Ureter (tissue), 1 donor: ENCODE measurements at places on chromosomes 1 and 21.

- no peak for DNase-seq
Measured at GRCh38 chr21:24367936-24368335, 1239.3 kb downstream of the MRPL39 start.

DNA sequence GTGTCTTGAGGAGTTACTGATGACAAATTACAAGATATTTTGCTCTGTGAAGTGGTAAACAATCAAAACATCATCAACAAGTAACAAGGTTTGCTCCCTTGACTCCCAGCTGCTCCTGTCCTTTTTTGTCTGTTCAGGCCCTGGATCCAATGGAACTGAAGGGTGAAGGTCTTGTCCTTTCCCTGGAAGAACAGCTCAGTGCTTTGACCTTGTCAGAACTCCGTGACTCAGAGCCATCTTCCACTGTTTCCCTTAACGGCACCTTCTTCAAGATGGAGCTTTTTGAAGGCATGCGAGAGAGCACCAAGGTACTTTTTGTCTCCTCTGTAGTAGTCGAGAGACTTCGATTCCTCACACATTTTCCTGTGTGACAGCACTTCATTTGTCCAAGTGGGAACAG lies 29.0 kb downstream of the TRIM45 start:
- DNase-seq = no peak

DNA sequence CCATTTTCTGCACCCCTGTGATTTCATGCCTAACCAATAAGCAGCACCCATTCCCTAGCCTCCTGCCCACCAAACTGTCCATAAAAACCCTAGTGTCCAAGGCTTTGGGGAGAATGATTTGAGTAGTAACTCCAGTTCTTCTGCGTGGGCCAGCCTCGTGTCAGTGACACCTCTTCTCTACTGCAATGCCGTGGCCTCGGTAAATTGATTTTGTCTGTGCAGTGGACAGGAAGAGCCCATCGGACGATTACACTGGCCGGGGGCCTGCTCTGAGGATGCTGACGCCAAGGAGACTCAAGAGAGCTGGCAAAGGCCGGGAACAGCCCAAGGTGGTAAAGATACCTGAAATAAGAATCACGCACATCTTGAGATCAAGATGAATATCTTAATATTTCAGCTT lies 29.3 kb downstream of the RSPH1 start:
- no peak for DNase-seq

DNA sequence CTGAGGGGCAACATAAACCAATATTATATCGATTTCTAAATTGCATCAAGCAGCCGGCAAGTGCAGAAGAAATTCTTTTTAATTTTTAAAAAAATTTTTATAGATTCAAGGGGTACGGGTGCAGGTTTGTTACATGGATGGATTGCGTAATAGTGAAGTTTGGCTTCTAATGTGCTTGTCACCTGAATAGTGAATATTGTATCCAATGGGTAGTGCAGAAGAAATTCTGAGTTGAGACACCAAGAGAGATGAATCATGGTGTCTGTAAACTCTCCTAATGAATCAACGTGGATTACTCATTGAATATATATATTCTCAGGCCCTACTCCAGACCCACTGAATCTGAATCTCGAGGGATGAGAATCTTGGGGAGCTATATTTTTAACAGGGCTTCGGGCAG lies 253.7 kb upstream of the FOXD3 start:
- DNase-seq = no peak

DNA sequence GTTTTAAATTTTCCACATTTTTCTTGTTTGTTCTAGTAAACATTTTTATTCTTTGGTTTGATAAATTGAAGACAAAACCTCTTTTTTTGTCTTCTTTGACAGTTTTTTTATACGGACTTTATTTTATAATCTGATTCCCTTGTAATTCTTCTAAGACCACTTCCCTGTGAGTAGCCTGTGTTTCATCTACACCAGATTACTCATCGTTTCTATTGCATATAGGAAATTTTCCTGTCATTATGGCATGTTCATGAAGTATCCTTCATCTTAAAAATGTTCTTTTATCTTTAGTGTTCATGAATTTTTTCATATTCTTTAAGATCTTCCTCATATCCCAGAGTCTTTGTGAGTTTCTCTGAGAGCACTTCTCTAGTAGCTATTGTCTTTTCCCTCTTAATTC lies 109.8 kb downstream of the USP25 start:
- DNase-seq = no peak

DNA sequence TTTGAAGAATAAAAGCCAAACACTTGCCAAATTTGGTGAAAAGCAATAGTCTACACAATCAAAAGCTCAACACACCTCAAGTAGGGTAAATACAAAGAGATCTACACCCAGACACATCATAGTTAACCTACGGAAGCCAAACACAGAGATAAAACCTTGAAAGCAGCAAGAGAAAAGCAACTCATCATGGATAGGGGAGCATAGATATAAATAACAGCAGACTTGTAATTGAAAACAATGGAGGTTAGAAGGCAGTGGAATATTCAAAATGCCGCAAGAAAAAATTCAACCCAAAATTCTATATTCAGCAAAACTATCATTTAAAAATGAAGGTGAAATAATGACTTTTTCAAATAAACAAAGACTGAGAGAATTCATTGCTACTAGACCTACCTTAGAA lies 105.1 kb downstream of the ITSN1 start:
- DNase-seq = no peak

GRCh38 chr1:21295002-21295401 lies 4.7 kb upstream of the ECE1 start:
- DNase-seq = no peak

GRCh38 chr1:245188403-245188802 lies 33.6 kb downstream of the KIF26B start:
- no peak for DNase-seq

DNA sequence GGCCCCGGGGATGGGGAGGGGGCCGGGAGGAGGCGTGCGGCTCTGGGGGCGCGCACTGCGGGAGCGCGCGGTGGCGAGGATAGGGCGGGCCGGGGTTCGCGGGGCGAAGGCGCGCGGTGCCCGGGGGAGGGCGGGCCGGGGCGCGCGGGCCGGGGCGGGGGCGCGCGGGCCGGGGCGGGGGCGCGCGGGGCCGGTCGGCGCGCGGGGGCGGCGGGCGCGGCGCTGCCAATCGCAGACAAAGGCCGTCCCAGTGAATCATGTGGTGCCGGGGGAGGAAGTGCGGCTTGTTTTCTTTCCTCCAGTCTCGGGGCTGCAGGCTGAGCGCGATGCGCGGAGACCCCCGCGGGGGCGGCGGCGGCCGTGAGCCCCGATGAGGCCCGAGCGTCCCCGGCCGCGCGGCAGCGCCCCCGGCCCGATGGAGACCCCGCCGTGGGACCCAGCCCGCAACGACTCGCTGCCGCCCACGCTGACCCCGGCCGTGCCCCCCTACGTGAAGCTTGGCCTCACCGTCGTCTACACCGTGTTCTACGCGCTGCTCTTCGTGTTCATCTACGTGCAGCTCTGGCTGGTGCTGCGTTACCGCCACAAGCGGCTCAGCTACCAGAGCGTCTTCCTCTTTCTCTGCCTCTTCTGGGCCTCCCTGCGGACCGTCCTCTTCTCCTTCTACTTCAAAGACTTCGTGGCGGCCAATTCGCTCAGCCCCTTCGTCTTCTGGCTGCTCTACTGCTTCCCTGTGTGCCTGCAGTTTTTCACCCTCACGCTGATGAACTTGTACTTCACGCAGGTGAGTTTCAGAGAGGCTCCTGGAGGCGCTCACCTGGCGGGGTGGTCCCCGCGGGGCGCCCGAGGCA lies at the start of gene GPR137B:
GPR137B (plus strand) TSS at position 287 of the 851 bp plus-strand sequence; CDS start at position 371, 84 bp downstream.
- DNase-seq = peak; percentile 75

- DNase-seq = no peak
Measured at GRCh38 chr1:162361349-162361748, 15.3 kb downstream of the SPATA46 start.

DNA sequence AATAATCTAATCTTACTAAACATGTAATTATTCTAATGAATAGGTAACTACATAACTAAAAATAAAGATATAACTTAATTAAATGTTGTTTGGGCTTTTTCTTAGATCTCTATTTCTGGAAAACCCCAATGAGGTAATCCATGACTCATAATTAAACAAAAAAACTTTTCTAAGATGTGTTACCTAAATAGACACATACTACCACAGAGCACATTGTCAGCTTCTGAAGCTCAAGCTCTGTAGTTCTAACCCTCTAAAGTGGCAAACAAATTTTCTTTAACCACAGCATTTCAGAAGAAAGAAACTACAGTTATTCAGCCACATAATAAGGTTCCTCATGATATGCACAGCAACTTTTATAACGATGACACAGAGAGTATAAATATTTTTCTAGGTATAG lies 4.2 kb downstream of the OR6K3 start:
- DNase-seq = no peak

GRCh38 chr21:39518055-39518846 lies 66.5 kb downstream of the SH3BGR start:
- no peak for DNase-seq

DNA sequence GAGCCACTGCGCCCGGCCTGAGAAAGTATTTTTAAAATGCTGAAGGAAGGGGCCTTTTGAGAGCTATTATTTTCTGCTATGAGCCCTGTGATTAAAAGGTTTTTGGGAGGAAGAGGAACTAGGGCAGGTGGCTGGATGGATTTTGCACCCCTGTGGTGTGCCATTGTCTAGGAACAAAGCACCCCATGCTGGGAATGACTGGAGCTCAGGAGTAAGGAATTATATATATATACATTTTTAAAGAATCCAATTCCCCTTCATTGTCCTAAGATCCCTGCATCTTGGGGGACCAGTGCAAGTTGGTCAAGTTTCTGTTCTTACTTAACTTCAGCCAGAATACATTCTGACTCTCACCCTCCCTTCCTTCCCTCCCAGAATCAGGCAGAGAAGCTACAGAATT lies 91.6 kb downstream of the ZNF648 start:
- no peak for DNase-seq

DNA sequence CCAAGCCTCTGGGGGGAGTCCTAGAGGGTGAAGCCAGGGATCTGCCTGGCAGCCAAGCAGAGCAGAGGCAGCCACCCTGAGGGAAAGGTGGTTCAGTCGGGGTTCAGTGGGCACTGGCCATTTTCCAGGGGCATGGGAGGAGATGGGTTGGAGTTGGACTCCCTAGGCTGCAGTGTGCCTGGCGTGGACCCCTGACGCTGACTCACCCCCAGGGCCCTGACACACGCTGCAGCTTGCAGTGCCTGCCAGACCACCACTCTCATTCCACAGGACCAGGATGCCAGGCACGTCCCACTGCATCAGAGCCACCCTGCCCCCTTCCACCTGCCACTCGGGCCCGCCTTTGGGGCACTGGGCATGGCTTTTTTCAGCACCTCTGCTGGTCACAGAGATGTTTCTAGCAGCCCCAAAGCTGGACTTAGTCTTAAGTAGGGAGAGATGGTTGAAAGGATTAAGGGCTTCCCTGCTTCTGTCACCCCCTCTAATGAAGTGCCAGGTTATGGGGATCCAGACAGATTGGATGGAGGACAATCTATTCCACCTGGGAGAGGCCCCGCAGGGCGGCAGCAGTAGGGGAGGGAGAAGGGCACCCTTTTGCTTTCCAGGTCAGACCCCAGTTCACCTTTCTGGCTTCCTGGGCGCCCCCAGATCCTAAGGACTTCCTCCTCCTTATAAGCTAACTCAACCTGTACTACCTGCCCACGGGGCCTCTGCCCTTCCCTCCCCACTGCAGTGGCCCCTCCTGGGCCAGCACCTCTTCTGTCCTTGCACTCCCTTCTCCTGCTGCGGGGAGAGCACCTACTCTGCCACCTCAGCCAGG lies 1.6 kb downstream of the SYT2 start:
- DNase-seq = no peak

DNA sequence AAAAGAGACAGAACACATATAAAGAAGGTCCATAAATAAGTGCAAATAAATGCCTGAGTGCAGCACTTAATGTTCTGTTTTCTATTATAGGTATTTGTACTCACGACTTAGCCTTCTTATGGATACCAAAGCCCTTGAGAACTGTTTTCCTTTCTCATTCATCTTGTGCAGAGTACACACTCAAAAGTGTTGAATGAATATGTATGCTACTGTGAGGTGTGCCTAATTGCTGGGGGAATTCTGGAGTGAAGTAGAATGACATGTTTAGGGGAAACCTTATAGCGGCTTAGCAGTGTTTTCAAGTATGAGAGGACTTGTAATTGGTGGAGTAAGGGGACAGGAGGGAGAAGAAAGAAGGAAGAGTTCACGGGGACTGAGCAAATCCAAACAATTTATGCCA lies 157.6 kb downstream of the CACNA1E start:
- no peak for DNase-seq

- peak; percentile 36 for DNase-seq
Measured at GRCh38 chr1:116916533-116917445, 7.1 kb downstream of the PTGFRN start.
